ENCODE measurements at places on chromosomes 13 and 19.

DNA sequence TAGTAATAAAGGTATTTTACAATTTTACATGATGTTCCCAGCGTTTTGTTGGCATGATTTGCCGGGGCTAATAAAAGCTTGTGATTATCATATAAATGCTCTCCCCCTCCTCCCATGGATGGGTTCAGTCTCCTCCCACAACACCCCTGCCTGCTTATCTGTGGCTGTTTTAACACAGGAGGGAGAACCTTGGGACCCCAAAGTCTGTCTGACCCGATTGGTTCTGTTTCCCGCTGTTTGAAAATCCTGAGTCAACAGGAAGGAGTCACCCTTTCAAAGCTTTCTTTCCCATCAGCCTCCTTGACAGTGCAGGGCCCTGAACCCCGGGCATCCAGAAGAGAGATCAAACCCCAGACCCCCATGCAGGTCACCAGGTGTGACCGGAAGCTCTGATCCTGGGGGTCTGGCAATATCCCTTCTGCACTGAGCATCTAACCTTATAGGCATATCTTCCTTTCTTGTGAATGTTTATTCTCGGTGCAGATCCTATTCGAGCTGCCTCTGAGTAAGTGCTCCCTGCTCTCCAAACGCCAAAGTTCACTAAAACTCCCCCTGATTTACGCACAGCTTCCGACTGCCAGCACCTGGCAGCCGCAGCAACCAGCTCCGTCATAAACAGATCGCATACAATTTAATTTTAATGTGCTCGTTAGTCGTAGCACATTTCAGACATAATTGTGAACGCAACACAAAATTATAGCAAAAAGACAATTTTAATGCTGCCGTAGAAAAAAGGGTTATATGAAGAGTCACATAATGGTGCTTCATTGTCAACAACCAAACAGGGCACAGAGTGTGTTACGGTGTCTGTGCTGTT is 74.8 kb downstream of the TSHZ3 start:
- DNase-seq: no peak

- no peak for DNase-seq
Observed at GRCh38 chr13:74191410-74191809, 57.2 kb upstream of the KLF12 start.

DNA sequence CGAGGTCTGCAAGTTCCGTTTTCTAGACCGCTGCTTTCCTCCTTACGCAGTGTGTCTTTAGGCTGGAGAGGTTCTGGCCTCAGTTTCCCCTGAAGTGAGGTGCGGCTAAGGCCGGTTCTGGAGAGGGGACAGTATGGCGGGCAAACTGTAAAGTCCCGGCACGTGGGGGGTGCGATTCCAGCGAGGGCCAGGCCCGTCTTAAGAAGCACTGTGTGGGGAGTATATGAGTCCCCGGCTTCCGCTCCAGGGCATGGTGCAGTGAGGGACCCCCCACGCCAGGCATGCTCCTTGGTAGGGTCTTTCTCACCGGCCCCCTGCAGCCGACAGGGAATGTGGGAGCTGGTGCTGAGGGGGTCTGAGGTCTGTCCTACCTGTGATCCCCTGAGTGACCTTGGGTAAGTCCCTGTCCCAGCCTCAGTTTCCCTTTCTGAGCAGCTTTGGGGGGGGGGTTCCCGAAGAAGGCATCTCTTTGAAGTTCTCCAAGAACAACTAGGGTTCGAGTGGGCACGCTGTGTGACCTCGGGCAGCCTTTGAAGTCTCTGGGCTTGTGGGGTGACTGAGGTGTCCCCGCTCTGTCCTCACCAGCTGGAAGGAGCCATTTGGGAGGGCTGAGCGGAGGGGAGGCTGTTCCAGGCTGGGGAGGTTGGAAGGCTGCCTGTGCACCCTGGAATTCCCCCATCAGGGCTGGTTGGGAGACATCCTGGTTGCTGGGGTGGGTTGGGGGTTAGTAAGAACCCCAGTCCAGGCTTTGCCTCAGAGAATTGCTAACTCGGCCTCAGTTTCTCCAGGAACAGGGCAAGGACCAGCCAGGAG is 1.5 kb downstream of the NFIC start:
- no peak for DNase-seq

DNA sequence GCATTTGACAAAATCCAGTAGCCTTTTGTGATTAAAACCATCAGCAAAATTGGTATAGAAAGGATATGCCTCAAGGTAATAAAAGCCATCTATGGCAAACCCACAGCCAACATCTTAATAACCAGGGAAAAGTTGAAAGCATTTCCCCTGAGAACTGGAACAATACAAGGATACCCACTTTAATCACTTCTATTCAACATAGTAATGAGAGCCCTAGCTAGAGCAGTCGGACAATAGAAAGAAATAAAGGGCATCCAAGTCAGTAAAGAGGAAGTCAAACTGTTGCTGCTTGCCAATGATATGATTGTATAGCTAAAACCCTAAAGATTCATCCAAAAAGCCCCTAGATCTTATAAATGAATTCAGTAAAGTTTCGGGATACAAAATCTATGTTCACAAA is 1510.3 kb downstream of the PCDH9 start:
- no peak for DNase-seq

DNA sequence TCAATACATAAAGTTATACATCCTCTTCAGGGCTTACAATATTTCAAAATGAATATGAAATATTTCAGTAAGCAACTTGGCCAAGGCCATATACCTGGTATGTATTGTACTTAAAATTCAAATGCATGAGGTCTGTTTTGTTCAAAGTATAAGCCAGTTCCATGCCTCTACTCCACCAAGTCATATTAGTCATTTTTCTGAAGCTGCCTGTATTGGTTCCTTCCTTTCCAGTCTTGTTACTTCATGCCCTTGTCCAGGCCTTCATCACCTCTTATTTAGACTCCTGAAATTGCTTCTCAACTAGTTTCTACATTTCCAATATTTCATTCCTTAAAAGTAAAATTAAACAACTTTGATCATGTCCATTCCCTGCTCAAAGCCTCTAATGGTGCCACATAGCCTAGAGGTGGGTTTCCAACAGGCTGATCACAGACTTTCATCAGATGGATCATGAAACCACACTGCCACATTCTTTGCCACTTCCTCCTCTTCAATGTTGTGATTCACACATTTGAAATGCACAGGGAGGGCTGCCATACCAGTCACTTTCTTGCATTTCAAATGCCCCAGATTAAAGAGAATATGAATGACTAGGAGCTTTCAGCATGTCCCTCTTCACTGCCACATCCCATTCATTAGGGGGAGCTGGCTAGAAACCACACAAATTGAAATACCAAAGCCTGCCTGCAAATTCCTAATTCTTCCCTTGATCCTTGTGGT is 424.1 kb upstream of the DACH1 start:
- no peak for DNase-seq

DNA sequence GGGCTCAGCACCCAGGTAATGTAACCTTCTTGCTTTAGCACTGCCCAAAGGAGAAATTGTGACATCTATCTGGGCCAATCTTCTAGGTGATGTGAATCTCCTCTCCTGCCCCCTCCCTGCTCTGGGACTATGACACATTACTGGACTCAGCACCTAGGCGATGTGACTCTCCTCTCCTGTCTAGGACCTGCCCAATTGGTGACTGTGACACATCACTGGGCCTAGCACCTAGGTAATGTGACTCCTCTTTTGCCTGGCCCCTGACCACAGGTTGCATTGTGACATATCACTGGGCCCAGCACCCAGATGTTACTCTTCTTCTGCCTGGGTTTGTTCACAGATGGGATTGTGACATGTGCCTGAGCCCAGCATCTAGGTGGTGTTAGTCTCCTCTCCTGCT is 45.0 kb downstream of the ZNF85 start:
- DNase-seq: no peak

- no peak for DNase-seq
Observed at GRCh38 chr13:44051405-44051804, 171.7 kb downstream of the LACC1 start.

DNA sequence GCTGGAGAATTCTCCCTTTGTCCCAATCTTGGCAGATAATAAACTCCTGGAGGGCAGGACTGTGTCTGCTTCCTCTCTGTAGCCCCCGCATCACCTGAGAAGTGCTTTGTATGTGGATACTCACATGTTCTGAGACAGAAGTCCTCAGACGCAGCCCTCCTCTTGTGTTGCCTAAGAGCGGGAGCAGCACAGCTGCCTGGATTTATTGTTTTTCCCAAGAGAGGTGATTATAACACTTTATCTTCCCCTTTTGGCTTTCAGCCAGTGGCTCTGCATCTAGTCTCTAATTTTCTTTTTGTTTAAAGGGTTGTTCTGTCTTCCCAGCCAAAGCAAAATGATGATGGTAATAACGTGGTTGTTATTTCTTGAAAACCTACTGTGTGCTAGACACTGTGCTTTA is 36.1 kb downstream of the OLFM4 start:
- DNase-seq: no peak

GRCh38 chr19:11496391-11497163 is 9.1 kb downstream of the ZNF653 start:
- peak; percentile 64 for DNase-seq

DNA sequence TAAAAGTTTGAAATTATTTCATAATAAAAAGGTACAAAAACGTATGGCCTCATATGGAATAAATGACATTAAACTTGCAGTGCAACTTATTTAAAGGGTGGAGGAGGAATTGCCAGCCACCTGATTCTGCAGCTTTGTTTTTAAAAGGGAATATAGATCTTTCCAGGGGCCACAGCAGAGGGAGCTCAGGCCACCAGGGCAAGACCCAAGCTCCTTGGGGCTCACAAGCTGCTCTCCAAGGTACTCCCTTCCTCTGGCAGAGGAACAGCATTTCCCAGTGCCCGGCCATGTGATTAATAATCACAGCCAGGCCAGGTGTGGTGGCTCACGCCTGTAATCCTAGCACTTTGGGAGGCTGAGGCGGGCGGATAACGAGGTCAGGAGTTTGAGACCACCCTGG is 6.2 kb downstream of the ACOD1 start:
- DNase-seq: no peak

GRCh38 chr13:114259974-114260373 is 21.4 kb upstream of the UPF3A start:
- no peak for DNase-seq

DNA sequence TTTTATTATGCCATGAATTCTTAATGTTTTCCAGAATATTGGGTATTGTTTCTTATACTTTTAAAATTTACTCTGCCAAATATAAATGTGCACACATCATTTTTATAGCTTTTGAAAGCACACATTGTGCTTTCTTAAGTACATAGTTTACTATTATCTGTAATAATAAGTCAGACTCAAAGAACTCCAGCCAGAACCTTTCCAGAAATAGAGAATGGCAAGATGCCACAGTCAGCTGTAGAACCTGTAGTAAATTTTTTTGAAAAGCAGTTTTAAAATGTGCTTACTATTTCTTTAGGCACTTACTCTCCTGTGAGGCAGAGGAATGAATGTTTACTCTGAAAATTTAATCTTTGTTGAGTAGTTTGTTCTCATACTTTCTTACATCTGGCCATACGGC is 1287.1 kb downstream of the PCDH9 start:
- DNase-seq: no peak

DNA sequence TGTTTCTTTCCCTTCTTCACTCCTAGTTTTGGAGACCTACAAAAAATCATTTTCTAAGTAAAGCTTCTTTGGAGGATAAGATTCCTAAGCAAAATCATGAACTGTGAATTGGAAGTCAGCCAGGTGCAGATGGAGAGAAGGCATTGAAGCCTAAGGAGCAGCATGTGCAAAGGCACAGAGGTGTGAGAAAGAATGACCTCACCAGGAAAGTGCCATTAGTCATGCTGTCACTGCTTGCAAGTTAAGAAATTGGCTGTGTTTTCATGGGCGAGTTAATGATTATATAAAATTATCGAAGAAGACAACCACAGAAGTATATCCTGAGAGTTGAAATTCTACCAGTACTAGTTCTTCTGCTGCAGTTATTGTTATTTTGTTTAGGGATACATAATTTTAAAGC is 80.3 kb upstream of the KLHL1 start:
- no peak for DNase-seq

GRCh38 chr13:34435338-34435737 is 506.7 kb upstream of the NBEA start:
- no peak for DNase-seq

DNA sequence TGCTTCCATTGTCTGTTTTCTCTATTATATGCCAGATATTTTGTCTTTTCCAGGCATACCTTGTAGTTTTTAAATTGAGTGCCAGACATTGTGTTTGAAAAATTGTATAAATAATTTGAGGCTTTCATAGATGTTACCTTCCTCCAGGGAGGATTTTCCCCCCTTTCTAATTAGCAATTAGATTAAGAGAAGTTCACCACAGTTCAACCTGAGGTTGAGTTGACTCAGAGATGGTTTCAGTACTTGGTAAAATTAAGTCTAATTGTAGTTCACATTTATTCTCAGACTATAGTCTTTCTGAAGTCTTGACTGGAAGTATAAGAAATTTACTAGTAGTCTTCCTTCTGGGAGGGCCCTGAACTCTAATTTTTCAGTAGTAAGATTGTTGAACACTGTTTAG is 104.1 kb upstream of the SCEL start:
- no peak for DNase-seq

DNA sequence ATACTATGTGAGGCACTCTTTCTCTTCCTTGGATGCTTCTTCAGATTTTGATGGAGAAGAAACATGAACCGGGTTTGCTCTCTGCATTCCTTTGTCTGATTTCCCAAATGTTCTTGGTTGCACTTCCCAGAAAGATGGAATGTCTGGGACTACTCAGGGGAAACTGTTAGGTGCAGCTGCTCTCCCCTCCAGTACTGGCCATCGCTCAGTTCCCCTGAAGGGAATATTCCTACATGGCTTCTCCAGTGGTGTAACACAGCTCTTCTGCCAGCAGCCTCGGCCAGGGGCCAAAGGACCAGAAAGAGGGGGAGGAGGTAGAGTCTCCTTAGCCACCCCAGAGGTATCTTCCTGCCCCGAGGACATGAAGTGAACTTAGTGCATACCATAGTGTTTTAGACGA is 33.5 kb upstream of the SPRY2 start:
- DNase-seq: no peak

DNA sequence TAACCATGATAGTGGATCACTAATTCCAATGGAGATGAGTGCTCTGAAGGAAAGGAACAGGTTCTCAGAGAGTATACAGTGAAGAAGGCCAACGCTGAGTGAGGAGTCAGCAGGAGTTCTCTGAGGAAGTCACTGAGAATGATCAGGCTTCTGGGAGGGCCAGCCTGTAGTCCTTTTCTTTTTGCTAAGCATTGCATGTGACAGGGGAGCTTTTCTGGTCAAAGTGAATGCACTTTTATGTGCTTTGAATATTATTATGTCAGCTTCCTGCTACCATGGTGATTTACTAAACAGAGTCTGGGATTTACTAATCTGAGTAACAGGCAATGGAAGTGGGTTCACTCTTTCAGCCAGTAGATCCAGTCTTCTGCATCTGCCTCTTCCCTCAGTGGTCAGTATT is 81.1 kb upstream of the SERP2 start:
- DNase-seq: no peak

DNA sequence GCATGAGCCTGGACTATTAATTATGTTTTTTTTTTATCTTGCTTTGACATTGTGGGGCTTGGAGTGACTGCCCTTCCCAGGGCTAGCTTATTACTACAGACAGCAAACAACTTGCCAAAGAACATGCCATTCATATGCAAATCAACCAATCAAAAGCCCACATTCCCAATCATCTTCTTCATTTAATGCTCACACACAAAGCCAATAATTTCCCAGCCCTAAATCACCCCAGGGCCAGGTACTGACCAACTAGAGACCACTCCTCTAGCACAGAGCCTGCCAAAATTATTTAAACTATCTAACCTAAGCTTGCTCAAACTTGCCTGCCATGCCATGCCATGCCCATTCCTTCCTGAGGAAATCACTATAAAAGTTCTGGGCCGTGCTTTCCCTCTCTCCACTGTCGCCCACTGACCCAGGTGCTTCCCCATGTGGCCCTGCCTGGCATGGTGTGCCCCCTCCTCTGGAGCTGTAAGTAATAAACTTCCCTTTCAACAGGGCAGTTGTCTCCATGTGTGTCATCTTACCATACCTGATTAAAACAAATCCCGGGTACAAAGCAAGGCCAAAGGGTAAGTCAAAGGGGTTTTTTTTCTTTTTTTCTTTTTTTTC is 15.7 kb downstream of the PBX4 start:
- DNase-seq: no peak

Measured in right atrium auricular region (tissue), 2 donors.